ENCODE measurements at places on chromosomes 3 and 15. TPM values are rescaled to one million over a fixed set of nuclear protein-coding genes. Genes with fewer than 3 reads are reported as not detected.

Gene SHQ1
- 33.7 TPM for total RNA-seq

DNA sequence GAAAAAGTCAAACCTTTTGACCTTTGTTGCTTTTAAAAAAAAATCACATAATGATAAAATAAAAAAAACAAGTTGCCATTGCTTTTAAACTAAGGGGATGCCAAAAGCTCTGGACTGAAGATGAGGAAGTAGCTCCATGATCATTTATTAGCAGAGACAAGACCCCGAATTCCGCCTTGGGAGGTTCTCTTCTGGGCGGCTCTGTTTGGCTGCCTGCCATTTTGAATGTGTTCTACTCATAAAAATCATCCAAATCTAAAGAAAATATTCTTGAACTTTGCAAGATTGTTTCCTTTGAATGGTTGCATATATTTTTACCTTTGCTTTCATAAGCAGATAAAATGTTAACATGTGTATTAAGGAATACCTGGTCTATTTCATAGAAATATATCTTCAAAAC, 63.8 kb downstream of the NCEH1 start:
- DNase-seq = no peak

- DNase-seq = no peak
Observed at GRCh38 chr15:38696790-38697495, 132.3 kb upstream of the RASGRP1 start.

GRCh38 chr3:170355738-170356595, 1.5 kb upstream of the SKIL start:
- no peak for DNase-seq

Gene GAP43
- 21.9 TPM for total RNA-seq

GRCh38 chr15:48940508-48940907, 23.2 kb downstream of the SHC4 start:
- no peak for DNase-seq
